ENCODE measurements at places on chromosomes 4 and X.

DNA sequence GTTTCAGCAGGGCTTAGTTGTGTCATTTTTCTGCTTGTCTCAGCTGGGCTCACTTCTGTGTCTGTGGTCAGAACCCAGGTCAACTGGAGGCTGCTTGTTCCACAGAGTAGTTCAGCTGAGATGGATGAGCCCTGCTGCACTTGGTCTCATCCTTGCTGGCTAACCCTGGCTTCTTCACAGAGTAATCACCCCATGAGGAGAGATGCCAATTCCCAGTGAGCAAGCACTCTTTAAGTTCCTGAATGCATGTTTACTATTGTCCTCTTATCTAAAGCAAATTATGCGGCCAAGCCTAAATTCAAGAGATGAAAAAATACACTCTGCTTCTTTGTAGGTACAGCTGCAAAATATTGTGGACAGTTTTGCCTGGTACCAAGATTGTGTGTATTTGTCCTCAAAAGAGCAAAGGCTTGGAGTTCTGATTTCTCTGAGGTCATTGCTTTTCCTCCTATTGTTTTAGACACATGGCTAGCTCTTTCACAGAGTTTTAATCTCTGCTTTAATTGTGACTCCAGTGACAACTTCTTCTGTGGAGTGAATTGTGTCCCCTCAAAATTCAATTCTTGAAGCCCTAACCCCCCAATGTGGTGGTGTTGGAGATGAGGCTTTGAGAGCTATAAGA, 236.6 kb upstream of the ANKRD50 start:
- no peak for DNase-seq

DNA sequence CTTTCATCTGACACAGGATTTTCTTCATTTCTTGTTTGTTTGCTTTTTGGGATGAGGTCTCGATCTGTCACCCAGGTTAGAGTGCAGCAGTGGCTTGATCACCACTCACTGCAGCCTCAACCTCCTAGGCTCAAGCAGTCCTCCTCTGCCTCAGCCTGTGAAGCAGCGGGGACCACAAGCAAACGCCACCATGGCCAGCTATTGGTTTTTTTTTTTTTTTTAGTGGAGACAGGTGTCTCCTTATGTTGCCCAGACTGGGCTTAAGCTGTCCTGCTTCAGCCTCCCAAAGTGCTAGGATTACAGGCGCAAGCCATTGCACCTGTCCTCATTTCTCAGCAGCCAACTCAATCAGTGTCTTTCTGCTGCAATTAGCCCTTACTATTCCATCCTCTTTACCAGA, 10.3 kb downstream of the SPRY1 start:
- no peak for DNase-seq

DNA sequence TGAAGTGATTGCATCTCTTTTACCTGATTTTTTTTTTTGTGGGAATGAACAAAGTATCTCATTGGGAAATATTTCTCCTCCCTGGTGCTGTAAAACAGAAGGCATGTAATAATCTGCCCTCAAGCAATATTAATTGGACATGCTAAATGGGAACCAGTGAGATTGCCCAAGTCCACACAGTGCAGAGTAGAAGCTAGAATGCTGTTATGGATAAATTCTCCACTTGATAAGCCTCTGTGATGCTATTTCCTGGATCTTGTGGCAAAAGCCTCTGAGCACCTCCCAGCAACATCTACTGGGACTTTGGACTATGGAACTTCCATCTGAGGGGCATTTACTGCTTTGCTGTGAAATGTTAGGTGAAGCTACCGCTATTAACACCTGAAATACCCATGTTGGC, 46.9 kb upstream of the YTHDC1 start:
- DNase-seq: no peak

DNA sequence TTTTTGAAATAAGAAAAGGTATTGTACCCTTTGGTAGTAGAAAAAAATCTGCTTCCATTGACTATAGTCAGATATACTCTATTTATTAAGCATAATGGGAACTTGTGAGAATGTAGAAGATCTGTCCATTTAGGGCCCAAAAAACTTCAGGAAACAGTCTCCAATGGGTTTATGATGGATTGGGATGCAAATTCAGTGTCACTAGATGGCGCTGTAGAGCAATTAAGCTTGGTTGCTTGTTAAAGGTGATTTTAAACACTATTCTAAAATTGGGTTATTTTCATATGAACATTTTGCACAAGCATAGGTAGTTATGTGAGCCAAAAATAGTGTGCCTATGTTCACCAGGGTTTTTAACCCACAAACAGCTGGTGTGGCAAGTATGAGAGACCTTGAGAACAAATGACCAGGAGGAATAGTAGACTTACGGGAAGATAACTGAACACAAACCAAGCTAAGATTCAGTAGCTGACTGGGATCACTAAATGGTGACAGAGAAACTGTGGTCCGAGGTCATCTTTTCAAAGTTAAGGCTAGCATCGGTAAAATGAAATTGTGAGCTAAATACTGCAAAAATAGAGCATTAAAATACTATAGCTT, 80.3 kb upstream of the LSM6 start:
- DNase-seq: no peak

- DNase-seq: no peak
Observed at GRCh38 chrX:101408532-101408841, 465 bp downstream of the HNRNPH2 start.

DNA sequence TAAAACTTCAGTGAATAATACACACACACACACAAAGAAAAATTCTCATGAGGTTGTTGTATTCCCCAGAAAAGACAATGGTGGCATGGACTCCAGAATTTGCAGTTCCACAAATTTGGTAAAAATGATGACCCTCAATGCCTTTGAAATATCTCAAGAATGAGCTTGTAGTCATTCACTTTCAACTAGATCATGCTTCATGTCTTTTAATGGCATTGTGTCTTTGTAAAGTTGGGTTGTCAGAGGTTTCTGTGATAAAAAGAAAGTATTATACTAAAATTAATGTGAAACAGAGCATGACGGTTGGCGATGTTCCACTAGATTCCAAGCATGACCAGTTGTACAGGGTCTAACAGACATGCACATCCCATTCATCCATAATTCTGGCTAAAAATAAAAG, 685.0 kb upstream of the FRG1 start:
- no peak for DNase-seq

GRCh38 chr4:74714611-74715130, 79.7 kb downstream of the BTC start:
- no peak for DNase-seq

DNA sequence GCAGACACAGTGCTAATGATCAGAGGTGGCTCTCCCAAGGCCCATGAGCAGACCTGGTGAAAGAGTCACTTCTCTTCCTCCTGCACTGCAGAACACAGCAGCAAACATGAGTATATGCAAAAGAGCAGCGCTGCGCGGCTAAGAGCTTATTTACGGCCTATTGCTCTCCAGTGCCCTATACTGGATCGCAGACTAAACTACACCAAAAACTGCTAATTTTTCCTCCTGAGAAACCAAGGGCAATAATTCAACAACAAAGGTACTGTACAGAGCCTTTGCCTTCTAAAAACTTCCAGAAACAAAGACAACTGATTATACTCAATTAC, 702.5 kb downstream of the ARAP2 start:
- no peak for DNase-seq
